G401 (cell line): ENCODE measurements at places on chromosomes 2 and 18. TPM values are rescaled to one million over a fixed set of nuclear protein-coding genes. Genes with fewer than 3 reads are reported as not detected.

EIF2AK3 gene
- 9.8 and 13.5 TPM in 2 replicates for total RNA-seq

GPR35 gene
- 0.86 TPM in 1 of 2 replicates, not detected in the other for total RNA-seq

POTEI gene
- total RNA-seq: under 0.01 TPM in 1 of 2 replicates, not detected in the other

EGR4 gene
- not detected in 2 replicates for total RNA-seq

DSG2 gene
- total RNA-seq: 1.4 TPM in 1 of 2 replicates, not detected in the other

GCG gene
- total RNA-seq: not detected in 2 replicates
